ENCODE measurements at places on chromosomes 4 and X. TPM values are rescaled to one million over a fixed set of nuclear protein-coding genes. Genes with fewer than 3 reads are reported as not detected.

Gene NWD2
- polyA plus RNA-seq = not detected

Gene PRR27
- polyA plus RNA-seq = not detected

Gene BTC
- polyA plus RNA-seq = not detected

Gene ASB11
- polyA plus RNA-seq = not detected

Gene RHOXF2B
- polyA plus RNA-seq = not detected

Gene SHROOM3
- not detected for polyA plus RNA-seq

Gene CSAG3
- not detected for polyA plus RNA-seq

Gene LEF1
- polyA plus RNA-seq = 400 TPM

Gene TNIP3
- 1.1 TPM for polyA plus RNA-seq

Gene ASB12
- polyA plus RNA-seq = 0.53 TPM

Gene MTNR1A
- not detected for polyA plus RNA-seq

Gene SSX2
- polyA plus RNA-seq = not detected

Gene DDIT4L
- not detected for polyA plus RNA-seq

DNA sequence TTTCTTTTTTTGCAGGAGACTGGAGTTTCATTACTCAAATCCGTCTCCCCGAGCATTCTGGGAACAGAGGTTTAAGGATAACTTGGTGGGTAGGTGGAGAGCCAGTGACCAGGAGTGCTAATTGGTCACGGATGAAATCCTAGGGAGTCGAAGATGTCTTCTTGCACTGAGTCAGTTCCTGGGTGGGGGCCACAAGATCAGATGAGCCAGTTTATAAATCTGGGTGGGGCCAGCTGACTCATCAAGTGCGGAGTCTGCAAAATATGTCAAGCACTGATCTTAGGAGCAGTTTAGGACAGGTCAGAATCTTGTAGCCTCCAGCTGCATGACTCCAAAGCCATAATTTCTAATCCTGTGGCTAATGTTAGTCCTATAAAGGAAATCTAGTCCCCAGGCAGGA is 741.3 kb downstream of the PCDH7 start:
- DNase-seq = no peak

GRCh38 chrX:73562458-73562857 is 539 bp upstream of the CHIC1 start:
- no peak for DNase-seq

- no peak for DNase-seq
Observed at GRCh38 chrX:35442421-35442820, 355.7 kb upstream of the MAGEB16 start.

GRCh38 chr4:88446124-88446523 is 10.8 kb upstream of the HERC5 start:
- no peak for DNase-seq

DNA sequence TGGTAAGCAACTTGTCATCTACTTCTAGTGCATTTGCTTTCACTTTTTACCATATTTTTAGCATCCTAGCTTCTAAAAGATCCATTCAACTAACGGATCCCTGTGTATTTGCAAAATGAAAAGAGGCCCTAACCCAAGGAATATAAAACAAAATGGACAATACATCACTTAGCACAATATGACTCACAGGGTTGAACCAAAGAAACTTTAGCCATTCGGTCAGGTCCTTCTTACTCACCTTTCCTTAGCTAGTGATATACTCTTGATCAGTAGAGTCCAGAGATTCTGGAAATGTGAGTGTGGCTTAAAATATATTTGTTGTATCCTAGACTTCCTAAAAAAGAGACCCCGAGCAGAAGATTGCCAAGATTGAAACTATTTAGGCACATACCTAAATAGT is 19.5 kb downstream of the TMPRSS11E start:
- DNase-seq = no peak

DNA sequence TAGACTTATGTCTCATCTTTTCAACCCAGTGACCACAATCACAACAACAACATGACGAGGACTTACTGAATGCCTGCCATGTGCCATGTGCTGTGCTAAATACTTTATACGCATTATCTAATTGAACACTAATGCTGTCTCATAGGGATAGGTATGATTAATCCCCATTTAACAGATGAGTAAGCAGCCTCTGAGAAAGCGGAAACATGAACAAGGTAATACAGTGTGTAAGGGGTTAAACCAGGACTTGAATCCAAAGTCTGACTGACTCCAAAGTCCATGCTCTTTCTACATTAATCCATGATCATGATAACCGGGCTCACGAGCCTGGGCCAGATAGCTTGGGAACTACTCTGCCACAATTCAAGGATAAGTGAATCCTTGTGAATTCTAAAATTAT is 105.3 kb upstream of the MBNL3 start:
- DNase-seq = no peak

- no peak for DNase-seq
Observed at GRCh38 chr4:117164338-117164737, 79.0 kb upstream of the TRAM1L1 start.

DNA sequence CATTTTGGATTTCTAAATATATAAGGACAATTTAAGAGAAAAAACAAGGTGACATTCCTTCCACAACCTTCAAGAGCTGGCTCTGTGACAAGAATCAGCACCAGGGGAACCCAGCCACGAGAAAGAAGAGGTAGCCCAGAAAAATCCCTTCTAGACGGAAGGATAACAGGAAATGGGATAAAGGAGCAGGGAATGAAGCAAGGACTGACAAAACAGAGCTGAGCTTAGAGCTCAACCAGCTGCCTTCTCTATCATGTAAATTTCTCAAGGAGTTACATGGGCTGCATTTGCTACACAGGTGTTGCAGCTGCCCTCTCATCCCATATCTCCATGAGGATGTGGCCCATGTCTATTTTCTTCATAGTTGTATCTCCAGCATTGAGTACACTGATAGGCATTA is 154.2 kb upstream of the PRDX4 start:
- DNase-seq = no peak

- no peak for DNase-seq
Observed at GRCh38 chr4:27759611-27760575, 899.3 kb downstream of the STIM2 start.

DNA sequence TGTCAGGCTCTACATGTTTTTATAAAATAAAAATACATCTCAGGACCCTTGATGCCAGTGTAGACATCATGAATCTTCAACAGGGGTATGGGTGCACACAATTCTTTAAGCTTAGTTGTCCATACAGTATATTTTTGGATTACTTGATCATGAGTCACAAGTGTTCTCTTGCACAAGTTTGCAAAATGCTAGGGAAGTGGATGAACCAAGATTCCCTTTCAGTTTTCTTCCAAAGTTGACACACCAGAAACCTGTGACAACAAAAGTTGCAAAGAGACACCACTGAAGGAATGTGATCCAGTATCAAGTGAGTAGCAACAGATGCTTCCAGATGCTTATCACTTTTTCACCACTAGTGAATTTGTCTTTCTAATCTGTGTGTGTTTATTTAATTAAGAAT is 1021.2 kb downstream of the PCDH7 start:
- DNase-seq = no peak

DNA sequence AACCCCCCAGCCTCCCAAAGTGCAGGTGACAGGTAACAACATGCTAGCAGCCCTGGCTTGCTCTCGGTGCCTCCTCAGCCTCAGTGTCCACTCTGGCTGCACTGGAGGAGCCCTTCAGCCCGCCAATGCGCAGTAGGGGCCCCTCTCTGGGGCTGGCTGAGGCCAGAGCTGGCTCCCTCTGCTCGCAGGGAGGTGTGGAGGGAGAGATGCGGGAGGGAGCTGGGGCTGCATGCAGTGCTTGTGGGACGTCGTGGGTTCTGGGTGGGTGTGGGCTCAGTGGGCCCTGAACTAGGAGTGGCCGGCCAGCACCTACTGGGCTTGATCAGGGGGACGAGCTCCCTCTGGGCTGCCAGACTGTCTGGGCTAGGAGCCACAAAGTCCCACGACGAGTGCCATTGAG is 14.4 kb downstream of the C4orf46 start:
- DNase-seq = no peak

DNA sequence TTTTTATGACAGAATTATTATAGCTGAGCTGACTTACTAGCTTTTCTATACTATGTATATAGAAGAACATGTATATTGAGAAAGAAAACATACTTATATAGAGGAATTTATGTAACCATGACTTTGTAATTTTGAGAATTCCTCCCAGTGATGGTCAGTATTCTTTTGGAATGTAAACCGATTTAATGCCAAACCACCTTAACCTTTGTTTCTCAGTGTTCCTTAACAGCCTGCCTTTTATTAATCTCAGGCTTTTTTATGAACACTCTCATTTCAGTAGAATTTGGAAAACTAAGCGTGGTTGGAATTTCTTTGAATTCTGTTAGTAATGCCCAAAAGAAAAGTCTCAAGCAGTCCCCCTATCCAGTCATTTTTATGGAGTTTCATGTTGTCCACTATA is 47.0 kb downstream of the MOSPD2 start:
- no peak for DNase-seq

DNA sequence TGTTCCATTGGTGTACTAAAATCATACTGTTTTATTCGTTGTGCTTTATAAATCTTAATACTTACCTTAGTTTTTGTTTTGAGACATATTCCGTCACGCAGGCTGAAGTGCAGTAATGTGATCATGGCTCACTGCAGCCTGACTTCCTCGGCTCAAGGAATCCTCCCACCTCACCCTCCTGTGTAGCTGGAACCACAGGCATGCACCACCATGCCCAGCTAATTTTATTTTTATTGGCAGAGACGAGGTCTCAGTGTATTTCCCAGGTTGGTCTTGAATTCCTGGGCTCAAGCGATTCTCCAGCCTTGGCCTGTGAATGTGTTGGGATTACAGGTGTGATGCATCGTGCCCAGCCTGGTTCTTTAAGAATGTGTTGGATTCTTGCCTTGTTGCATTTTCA is 24.4 kb upstream of the DCK start:
- DNase-seq = no peak

DNA sequence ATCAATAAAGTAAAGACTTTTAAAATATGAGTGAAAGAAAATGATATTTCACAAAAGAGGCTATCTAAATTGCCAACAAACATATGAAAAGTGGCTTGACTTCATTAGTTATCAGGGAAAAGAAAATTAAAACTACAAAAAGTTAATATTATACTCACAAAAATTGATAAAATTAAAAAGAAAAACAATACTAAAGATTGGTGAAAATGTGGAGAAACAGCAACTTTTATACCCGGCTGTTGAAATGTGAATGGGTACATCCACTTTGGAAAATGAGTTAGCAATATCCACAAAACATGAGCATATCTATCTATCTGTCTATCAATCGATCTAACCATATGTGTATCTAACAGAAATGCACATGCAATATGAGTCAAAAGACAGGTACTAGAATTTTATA is 122.3 kb downstream of the ANAPC10 start:
- DNase-seq = no peak

- DNase-seq = no peak
Observed at GRCh38 chr4:105306158-105306781, 159.6 kb downstream of the TET2 start.

DNA sequence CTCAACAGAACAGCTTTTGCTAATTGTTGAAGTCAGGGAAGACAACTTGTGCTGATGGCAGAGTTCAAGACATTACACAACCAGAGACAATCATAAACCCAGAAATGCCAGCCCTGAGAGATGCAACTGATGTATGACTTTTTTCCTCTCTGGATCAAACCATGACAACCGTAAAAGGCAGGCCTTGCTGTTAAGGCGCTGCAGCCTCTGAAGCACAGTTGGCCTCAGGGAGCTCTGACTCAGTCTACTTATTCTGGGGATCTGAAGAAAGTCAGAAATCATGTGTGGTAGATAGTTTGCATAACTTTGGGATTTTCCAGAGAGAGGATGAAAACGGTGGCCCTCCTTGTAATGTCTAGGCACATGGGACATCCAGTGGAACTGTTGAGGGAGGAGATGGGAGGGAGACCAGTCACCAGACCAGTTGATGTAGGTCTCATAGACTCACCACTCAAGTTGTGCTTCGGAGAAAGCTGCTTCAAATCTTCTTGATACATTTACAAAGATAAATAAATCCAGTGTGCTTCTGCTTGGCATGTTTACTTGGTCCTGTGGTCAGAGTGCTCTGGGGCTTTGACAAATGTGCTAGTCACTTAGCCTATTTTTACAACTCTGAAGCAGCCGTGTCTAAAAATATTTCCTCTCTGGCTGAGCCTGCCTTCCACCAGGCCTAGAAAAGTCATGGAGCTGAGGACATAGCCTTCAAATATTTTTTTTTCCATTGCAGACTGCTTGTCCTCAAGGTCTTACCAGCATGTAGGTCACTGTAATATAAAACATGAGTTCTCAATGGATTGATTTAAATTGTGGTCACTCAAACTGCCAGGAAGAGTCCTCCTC is 7.5 kb downstream of the HADH start:
- no peak for DNase-seq

DNA sequence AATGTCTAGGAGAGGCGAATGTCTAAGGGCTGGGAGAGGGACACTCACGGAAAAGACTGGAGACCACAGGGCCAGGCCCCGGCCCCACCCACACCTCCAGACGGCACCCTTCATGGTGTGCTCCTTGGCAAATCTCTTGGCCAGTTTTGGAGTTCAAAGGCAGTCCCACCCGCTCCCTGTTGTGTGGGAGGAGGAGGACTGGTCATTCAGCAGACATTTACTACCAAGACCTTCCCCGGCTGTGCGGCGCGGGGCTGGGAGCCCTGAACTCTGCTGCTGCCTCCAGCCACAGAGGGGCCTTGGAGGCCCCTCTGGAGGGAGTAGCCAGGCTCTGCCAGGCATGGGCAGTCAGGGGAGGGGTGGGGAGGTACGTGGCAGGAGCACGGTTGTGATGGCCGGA is 8.7 kb upstream of the TBC1D14 start:
- no peak for DNase-seq

DNA sequence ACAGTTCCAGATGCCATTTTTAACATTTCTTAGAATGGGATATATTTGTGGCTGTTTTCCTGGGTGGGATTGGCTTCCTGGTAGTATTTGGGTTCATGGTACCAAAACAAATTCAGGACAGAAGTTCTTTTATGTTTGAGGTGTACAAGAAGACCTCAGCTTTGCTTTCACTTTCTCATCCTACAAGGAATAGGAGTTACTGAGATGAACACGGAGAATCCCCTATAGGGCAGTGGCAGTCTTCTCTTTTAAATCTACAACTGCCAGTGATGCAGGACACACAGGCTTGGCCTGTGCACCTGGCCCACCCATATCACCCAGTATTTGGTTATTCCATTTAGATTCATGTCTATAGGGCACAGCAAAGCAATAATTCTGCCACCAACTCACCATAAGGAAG is 35.2 kb downstream of the SLC10A7 start:
- DNase-seq = no peak

- DNase-seq = no peak
Observed at GRCh38 chr4:37510626-37511025, 175.6 kb downstream of the RELL1 start.

GRCh38 chrX:133579631-133580030 is 164.3 kb upstream of the GPC4 start:
- no peak for DNase-seq

DNA sequence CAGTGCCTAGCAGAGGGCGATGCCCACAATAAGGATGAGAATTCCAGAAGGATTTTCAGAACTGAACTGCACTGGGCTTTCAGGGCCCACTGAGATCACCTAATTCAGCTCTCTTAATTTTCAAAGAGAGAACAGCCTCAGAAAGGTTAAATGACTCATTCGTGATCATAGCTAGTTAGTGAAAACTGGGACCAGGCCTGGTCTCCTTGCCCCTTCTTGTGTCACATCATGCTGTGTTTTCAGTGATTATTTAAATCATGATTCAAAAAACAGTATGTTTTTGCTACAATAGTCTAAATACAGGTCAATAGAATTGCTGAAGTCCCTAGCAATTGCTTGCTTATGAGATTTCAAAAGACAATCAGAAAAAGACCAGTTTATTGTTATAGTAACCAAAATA is 136.4 kb upstream of the PLAC1 start:
- DNase-seq = no peak
